GM06990 (cell line): ENCODE measurements at places on chromosomes 11 and 22.

DNA sequence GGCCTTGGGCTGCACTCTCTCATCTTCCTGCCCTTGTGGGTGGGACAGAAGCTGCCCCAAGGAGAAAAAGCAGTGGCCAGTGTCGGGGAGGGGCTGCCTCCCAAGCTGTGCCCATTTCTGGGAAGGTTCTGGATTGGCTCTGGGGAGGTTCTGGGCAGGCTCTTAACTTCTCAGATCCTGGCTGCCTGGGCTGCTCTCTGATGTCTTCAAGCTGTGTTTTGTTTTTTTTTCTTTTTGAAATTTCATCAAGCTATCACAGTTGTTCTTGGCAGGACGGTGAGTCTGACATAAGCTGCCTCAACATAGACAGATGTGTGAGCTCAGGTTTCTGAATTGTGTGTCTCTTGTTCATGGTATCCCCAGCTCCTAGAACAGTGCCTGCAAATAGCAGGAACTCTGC is 1032.0 kb downstream of the BRD1 start:
- no peak for DNase-seq

GRCh38 chr11:122656073-122656630 is 630 bp downstream of the UBASH3B start:
- DNase-seq = no peak

- DNase-seq = no peak
Measured at GRCh38 chr11:61124574-61125309, 22.5 kb downstream of the CD5 start.

DNA sequence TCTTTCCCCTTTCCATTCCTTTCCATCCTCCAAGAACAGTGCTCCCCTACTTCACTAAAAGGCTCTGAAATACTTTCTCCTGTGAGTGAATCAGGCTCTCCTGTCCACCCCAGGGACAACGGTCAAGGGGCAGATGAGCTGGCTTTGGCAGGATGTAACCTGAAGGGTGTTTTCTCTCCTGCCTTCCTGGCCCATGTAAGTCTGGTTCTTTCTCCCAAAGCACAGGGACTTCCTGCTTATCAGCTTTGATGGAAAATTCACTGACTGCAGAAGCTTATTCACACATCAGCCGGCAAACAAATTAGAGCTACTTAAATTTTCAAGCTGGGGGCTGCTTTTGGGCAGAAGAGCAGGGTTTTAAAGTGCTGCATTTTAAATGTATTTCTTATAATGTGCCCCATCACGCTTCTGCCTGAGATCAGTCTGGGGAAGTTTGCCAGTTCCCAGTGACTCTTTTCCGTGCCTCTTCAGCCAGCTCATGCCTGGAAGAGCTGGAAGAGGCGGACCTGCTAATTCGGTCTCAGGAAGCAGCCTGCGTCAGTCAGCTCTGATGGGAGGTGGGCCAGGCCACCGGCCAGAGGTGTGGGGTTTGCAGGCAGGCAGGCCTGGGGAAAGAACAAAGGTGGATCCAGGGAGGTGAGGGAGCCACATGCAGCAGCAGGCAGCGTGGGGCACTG is 140.4 kb upstream of the TBCEL start:
- DNase-seq = no peak

DNA sequence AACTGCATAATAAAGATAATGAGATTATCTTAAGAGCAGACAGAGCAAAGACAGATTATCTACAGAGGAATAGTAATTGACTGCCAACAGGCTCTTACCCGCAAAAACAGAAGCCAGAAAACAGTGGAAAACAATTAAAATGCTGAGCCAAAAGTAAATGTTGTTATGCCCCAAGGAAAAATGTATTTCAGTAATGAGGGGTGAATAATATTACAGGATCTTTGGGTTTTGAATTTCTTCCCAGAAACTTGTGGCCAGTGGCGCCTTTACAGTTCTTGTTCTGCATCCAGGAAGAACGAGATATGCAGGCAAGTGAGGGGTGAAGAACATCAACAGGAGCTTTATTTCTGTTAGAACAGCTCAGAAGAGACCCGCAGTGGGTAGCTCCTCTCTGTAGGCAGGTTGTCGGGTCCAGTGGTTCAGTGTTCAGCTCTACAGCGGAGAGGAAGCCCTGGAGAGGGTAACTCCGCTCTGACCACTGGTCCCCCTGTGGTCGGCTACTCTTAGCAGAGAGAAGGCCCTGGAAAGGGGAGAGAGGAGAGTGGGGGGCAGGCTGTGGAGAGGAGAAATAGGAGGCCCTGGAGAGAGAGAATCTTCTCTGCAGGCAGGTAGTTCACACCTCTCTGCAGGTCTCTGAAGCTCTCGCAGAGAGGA is 51.8 kb upstream of the SC5D start:
- no peak for DNase-seq

DNA sequence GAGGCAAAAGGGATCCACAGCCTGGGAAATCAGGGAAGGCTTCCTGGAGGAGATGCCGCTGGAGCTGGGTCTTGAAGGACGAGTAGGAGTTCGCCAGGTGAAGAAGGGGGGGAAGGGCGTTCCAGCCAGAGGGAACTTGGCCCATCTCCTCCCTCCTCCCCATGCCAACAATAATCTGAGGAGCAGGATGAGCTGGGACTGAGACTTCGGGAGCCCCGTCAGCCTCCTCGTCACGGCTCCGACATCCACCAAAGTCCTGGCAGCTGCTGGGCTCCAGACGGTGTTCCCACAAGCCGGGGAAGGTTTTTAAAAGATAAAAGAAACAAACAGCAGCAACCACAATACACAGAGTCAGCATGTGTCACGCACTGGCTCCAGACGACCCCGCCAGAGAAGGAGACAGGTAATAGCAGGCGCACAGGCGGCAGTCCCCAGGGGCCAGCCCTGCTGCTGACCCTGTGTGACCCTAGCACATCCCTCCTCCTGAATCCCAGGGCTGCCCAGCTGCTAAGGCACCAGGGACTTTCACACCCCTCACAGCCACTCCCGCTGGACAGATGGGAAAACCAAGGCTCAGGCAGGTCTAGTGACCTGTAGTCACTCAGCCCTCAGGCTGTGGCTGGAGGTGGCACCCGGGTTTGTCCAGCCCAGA is 37.3 kb downstream of the NUP50 start:
- DNase-seq = no peak

DNA sequence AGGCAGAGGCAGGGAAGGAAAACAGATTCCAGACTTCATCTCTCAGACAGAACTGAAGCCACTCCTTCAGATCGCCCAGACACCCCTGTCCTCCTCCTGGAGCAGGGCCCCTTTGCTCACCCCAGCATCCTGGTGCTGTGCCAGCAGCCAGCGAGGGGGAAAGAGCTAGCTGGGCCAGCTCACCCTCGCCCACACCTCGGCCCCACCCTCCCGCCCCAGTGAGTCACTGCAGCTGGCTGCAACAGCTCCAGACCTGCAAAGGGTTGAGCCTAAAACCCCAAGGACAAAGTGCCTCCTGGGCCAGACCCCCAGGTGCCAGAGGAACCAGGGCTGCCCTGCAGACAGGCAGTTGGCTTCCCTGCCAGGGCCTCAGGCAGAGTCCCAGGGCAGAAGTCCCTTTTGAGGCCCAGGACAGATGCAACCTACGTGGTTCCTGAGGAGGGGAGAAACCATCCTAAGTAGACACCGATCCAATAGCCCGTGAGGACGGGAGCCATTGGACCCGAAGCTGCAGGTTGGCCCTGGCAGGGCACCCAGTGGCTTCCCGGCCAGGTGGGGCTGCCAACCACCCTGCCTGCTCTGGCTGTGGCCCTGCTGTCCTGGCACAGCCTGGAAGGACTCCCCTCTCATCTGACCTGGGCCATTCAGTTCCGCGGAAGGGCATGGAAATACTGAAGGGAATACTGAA is 7.2 kb downstream of the AHNAK start:
- DNase-seq = no peak

DNA sequence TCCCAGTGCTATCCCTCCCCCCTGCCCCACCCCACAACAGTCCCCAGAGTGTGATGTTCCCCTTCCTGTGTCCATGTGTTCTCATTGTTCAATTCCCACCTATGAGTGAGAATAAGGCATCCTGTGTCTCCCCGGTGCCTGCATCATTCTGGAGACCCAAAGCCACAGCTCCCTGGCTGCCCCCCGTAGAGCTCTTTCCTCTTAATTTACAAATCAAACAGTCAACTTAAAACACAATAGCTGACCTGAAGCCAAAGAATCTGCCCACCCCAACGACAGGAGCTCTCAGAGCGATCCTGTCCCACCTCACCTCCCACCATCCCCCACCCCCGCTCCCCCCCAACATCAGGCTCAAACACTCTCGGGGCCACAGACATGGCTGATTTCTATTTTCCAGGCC is 558.3 kb downstream of the BRD1 start:
- DNase-seq = no peak

GRCh38 chr11:63961608-63962412 is 12.6 kb upstream of the COX8A start:
- no peak for DNase-seq

GRCh38 chr22:43385770-43386641 is 25.8 kb upstream of the MPPED1 start:
- peak; percentile 77 for DNase-seq

DNA sequence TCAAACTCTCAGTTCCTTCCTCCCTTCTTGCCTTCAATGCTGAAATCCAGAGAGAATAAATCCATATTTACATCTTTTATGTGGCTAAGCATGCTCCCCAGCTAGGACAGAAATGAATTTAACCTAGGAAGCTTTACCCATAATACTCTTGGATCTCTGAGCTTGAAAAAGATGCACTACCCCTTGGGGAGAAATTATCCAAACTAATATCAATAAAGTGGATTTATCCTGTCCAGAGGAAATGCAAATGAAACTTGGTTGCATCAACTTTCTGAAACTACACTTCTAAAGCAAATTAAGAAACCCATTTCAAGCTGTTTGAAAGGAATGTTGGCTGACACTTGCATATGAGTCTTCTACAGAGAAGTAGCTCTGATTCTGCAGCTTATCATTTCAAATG is 347.9 kb downstream of the TTC28 start:
- DNase-seq = no peak
